ENCODE measurements at places on chromosomes 6 and 20. TPM values are rescaled to one million over a fixed set of nuclear protein-coding genes. Genes with fewer than 3 reads are reported as not detected.

Gene DEFB124
- total RNA-seq: not detected

Gene C6orf15
- total RNA-seq: not detected

Gene C20orf202
- total RNA-seq: 0.21 TPM

Gene SMOC2
- total RNA-seq: 61.1 TPM

Gene BTN1A1
- total RNA-seq: 0.16 TPM

Gene STMND1
- total RNA-seq: not detected

Gene TINAG
- total RNA-seq: 0.16 TPM

Gene ENPP4
- total RNA-seq: 13.6 TPM

Gene TSBP1
- not detected for total RNA-seq
